Activated naive CD8-positive, alpha-beta T cell treated with anti-CD3 and anti-CD28 coated beads, Interleukin-2, amount 10 ng/mL, durations not matched to agents 7 days and 5 days (primary cell): ENCODE measurements at places on chromosomes 13 and 19. TPM values are rescaled to one million over a fixed set of nuclear protein-coding genes. Genes with fewer than 3 reads are reported as not detected.

Gene NALCN
- not detected for total RNA-seq

- DNase-seq: no peak
- no peak overlapping the region for H3K4me3 ChIP-seq
- peaks cover 46% of the 10 kb centered on the region for H3K27me3 ChIP-seq
- peaks cover 5% of the 10 kb centered on the region for H3K4me1 ChIP-seq
- no peak overlapping the region for H3K27ac ChIP-seq
- no peaks in the 10 kb centered on the region for H3K36me3 ChIP-seq
These were observed 2.0 kb downstream of the CAMSAP3 start for GRCh38 chr19:7597689-7598088.

- peaks cover 16% of the 10 kb centered on the region for H3K27me3 ChIP-seq
- no peak overlapping the region for H3K27ac ChIP-seq
- DNase-seq: no peak
- no peaks in the 10 kb centered on the region for H3K36me3 ChIP-seq
These were observed 5.6 kb downstream of the SIGLEC7 start for GRCh38 chr19:51147663-51148062.

GRCh38 chr13:45364876-45365557 is 24.0 kb upstream of the TPT1 start:
- H3K36me3 ChIP-seq: peaks cover 39% of the 10 kb centered on the region
- H3K4me1 ChIP-seq: peaks cover 48% of the 10 kb centered on the region
- H3K27ac ChIP-seq: peak overlapping the region; percentile 64
- no peaks in the 10 kb centered on the region for H3K27me3 ChIP-seq
- no peak for DNase-seq

GRCh38 chr13:110224519-110224918 is 82.4 kb downstream of the COL4A1 start:
- no peaks in the 10 kb centered on the region for H3K4me1 ChIP-seq
- no peak overlapping the region for H3K27ac ChIP-seq
- no peak for DNase-seq
- H3K27me3 ChIP-seq: peaks cover 21% of the 10 kb centered on the region
- H3K36me3 ChIP-seq: no peaks in the 10 kb centered on the region
